ENCODE measurements at places on chromosomes 13 and 19.

DNA sequence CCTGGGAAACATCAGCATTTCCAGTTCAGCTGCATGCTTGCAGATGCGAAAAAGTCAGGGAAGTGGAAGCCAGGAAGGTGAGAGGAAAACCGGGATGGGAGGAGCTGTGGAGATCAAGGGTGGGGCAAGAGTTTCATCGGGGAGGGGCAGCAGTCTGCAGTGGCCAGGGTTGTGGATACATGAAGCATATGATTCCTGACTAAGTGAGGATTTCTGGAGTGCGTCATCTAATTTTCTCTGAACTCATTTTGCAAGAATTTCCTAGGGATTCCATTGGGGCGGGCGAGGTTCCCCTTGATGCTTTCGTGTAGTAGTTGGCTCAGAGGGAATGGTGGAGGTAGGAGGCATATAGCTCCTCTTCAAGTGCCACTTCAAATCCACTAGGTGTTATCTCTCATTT lies 344.1 kb upstream of the TMTC4 start:
- no peak for DNase-seq

GRCh38 chr19:30593356-30593755 lies 221.2 kb downstream of the ZNF536 start:
- DNase-seq, result peak; percentile 32

- no peak for DNase-seq
These were observed 405.6 kb upstream of the PCDH9 start for GRCh38 chr13:67635754-67636153.

DNA sequence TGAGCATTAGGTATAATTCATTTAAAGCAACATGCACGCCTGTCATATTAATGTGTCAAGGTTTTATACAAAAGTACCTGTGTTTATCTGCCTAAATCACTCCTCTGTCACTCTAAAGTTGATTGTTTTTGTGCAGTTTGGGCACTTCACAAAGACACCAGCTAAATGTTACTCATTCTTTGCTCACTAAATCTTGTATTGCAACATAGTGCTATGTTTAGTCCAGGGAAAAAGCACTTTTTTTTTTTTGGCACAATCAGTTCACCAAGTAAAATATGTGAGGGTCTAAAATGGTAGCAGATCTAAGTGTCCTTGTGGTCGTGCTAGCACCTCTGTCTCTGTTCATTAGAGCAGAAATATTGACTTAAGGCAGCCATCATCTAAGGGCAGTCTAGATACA lies 2526.7 kb upstream of the PCDH20 start:
- no peak for DNase-seq

DNA sequence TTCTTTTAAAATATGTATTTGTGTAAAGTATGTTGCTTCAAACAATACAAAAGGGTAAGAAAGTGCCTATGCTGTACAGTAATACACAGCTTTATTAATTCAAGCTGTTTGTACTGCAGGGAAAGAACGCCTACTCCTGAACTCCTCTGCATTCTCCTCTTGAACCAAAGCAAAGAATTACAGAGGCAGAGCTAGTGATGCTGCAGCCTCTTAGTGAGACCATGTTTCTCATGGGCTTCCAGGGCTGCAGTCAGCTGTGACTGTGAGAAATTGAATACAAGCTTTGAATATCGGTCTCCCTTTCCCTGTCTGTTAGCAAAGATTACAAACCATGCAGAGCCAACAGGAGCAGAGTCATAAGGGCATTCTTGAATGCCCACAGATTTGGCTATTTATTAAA lies 248.5 kb downstream of the SLITRK1 start:
- peak; percentile 32 for DNase-seq

DNA sequence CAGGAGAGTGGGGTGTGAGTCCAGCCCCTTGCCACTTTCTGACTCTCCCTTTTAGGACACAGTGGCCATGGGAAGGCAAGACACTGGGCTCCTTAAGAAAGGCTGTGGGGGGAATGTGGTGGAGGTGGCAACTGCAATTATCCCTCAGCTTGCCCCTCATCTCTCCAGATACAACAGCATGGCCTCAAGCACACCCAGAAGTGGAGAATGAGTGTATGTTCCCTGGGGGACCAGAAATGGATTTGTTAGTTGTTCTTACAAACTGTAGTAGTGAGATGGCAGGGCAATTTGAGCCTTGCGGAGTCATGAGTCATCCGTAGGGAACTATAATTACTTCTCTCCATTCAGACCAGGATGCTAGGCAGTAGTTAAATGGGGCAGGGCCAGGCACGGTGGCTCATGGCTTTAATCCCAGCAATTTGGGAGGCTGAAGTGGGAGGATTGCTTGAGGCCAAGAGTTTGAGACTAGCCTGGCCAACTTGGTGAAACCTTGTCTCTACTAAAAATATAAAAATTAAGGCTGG lies 25.6 kb upstream of the CXCL17 start:
- no peak for DNase-seq

GRCh38 chr13:37385956-37386670 lies 212.5 kb downstream of the POSTN start:
- DNase-seq, result no peak

- DNase-seq, result no peak
These were observed 46.8 kb upstream of the ZNF726 start for GRCh38 chr19:23867895-23868294.

DNA sequence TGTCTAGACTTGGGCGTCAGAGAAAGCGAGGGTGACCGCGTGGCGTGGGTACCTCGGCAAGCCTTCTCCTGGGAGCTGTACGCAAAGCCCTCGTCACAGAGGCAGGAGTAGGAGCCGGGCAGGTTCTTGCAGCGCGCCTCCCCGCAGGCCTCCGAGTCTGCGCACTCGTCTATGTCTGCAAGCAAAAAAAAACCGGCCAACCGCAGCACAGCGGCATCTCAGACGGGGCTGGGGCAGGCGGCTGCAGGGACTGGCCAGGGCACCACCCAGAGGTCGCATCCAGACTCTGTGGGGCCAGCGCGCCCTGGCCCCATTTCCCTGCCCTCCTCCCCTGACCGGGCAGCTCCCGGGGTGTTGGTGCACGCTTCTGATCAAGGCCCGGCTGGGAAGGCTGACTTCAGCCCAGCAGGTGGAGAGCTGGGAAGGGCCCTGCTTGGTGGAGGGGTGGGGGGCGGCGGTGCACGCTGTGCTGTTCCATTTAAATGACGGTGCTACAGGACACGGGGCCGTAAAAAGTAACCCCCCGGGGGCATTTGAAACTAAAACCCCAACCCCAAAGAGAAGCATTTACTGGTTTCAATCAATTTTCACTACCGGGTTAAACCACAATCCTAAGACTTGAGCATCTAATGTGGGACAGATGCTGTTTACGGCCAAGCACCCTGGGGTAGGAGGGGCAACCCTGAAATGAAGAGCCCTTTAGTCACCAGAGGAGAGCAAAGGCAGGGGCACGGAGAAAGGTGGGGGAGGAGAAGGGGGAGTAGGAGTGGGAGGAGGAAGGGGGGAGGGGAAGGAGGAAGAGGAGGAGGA lies 28.2 kb downstream of the GAS6 start:
- DNase-seq, result no peak

- DNase-seq, result no peak
These were observed 124.1 kb downstream of the DCLK1 start for GRCh38 chr13:36006894-36007675.

DNA sequence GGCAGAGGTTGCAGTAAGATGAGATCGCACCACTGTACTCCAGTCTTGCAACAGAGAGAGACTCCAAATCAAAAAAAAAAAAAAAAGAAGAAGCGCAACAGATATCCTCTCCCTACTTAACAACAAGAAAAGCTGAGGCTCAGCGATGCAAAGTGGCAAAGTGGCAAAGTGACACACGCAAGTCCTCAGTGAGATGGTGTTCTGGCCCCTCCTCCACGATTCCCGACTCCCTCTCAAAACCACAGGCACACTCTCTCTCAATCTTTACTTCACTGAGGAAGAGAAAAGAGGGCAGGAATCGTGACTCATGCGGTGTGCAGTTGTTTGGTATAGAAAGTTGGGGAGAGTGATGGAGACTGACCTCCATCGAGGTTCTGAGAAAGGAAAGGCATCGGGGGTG lies 12.6 kb downstream of the FFAR2 start:
- DNase-seq, result no peak

GRCh38 chr19:29263305-29264135 lies 50.6 kb upstream of the UQCRFS1 start:
- peak; percentile 30 for DNase-seq

- DNase-seq, result no peak
These were observed 214.7 kb downstream of the VWA8 start for GRCh38 chr13:41746259-41746658.

DNA sequence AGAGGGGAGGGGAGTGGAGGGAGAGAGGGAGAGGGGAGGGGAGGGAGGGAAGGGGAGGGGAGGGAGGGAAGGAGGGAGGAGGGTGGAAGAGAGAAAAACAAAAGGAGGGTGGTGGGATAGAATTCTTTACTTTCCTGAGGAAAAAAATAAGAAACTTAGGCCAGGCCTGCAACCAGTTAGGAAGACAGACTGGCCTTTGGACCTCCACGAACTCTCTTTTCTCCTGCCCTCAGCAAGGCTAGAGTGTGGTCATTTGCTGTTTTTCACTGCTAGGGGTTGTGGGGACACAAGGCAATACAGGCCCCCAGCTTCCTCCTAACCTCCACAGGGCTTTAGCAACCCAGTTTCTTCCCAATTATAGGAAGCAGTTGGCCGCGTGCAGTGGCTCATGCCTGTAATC lies 4.2 kb downstream of the CCDC8 start:
- DNase-seq, result no peak

GRCh38 chr19:12802267-12803106 lies 618 bp downstream of the THSD8 start:
- peak; percentile 16 for DNase-seq

GRCh38 chr13:26680123-26680450 lies 80.5 kb downstream of the GPR12 start:
- peak; percentile 49 for DNase-seq

- no peak for DNase-seq
These were observed 1.6 kb downstream of the URI1 start for GRCh38 chr19:29943615-29944014.

GRCh38 chr19:47156861-47157430 lies 26.3 kb downstream of the SAE1 start:
- DNase-seq, result no peak

DNA sequence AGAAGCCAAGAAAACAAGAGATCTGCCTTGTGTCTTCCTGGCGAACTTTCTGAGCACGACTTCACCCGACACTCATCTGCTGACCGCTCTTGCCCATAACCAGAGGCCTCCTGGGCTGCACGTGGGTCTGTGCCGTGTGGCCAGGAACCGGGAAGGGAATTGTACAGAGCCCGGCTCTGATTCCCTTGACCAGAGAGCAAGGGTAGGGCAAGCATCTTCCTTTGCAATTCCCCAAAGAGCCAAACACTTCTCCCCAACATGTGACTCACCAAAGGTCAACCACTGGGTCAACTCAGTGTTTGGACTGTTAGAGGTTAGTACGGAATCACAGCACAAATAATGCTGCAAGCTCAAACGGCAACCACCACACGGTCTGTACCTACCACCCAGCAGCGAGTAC lies 48.9 kb downstream of the KLF2 start:
- no peak for DNase-seq

DNA sequence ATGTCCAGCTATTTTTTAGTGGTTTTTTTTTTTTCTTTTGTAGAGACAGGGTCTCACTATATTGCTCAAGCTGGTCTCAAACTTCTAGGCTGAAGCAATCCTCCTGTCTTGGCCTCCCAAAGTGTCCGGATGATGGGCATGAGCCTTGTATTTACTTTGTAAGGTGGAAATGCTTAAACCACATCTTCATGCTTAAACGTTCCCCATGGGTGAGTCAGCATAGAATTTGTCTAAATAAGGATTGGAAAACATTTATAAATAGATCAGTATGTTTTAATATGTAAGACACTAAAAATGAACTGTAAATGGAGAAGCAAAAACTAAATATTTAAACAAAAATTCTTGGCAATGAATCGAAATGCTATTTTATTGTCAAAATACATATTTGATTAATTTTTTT lies 698.0 kb downstream of the PCDH9 start:
- DNase-seq, result no peak

GRCh38 chr19:58317476-58318072 lies 9.2 kb upstream of the ZSCAN22 start:
- DNase-seq, result no peak

DNA sequence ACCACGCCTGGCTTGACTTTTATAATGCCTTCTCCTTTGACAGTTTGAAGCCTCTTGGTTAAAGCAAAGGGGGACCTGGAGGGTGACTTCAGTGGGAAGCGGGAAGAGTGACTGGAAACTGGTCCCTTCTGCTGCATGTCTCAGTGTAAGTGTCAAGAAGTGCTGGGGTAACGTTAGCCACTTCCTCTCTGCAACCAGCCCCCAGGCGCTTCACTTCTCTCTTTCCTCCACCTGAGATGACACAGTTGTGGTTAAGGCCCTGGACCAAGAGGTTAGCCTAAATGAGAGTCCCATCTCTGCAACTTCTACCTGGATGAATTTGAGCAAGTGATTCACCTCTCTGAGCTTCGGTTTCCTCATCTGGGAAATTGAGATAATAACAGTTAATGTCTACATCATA lies 16.3 kb downstream of the LEUTX start:
- no peak for DNase-seq

DNA sequence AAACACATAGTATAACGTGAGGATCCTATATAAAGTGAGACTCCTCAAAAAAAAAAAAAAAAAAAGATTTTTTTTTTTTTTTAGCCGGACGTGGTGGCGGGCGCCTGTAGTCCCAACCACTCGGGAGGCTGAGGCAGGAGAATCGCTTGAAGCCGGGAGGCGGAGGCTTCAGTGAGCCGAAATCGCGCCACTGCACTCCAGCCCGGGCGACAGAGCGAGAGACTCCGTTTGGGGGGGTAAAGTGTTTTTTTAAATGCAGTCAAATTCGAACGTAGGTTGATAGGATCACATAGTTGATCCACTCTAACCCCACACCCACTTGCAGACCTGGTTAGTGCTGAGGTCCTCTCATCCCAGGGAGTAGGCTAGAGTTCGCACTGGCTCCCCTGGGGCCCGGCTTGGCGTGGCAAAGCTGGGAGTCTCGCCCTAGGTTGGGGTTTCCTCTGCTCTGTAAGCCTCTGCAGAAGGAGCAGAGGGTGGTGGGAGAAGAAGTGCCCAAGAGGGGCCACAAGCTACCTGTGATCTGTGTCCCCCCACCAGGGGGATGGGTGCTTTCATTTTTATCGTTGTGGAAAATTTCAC lies 6.5 kb downstream of the RNF225 start:
- no peak for DNase-seq

GRCh38 chr19:39110263-39110967 lies 15.2 kb upstream of the PAK4 start:
- peak; percentile 51 for DNase-seq

DNA sequence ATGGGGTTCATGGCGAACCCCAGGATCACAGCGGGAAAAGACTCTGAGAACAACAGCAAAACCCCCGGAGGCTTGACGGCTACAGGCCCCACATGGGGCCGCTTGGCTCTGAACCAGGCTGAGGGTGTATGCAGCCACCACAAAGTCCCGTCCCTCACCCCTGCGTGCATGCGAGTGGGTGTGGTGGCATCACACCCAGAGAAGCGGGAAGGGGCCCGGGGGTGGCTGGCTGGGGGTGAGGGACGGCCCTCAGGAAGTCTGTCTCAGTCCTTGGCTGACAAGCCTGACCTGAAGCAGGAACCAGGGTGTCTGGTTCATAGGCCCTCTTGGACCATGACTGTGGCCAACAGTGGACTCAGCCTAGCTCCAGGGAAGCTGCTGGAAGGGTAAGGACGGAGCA lies 34.2 kb downstream of the CEBPG start:
- no peak for DNase-seq

GRCh38 chr19:54298357-54299125 lies 14.4 kb downstream of the LILRA5 start:
- DNase-seq, result no peak
